Myocyte (in vitro differentiated cells): ENCODE measurements at places on chromosomes 2 and 18.

- DNase-seq, result no peak
These were observed 165.5 kb downstream of the TGIF1 start for GRCh38 chr18:3615374-3615985.

GRCh38 chr2:224999321-224999720, 42.9 kb downstream of the DOCK10 start:
- DNase-seq, result no peak

GRCh38 chr2:14881651-14882327, 249.3 kb downstream of the LRATD1 start:
- DNase-seq, result peak; percentile 1

- no peak for DNase-seq
These were observed 103.2 kb upstream of the WDR75 start for GRCh38 chr2:189338115-189338514.

- DNase-seq, result peak; percentile 56
These were observed 89.2 kb downstream of the ZBTB7C start for GRCh38 chr18:48319801-48320638.

DNA sequence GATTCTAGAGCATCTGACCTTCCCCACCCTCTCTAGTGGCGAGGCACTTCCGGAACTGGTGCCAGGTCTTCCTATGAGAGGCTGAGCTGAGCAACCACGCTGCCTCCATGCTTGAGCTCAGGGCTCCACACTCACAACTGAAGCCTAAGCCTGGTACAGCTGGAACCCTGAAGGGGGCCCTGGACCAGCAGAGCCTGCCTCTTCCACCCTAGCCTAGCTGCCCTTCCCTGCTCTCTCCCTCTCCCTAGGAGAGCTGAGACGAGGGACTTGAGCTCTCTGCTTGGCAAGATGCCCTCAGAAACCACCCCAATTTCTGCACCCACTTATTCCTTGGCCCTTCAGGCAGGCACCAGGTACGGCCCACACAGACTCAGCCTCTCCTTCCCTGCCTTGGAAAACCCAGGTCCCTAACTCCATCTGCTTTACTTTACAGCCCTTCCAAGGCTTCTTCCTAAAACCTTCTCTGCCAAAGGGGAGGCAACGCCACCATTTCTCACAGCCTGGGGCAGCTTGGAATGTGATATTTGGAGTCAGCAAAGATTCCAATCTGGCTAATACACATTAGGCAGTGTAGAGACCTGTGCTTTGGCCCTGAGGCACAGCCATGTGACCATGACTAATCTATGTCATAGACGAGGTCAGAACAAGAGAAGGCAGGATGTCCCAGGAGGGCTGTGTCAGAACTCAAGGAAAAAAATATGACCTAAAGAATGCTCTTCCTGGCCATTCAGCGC, 18.8 kb downstream of the COX7A2L start:
- peak; percentile 79 for DNase-seq

DNA sequence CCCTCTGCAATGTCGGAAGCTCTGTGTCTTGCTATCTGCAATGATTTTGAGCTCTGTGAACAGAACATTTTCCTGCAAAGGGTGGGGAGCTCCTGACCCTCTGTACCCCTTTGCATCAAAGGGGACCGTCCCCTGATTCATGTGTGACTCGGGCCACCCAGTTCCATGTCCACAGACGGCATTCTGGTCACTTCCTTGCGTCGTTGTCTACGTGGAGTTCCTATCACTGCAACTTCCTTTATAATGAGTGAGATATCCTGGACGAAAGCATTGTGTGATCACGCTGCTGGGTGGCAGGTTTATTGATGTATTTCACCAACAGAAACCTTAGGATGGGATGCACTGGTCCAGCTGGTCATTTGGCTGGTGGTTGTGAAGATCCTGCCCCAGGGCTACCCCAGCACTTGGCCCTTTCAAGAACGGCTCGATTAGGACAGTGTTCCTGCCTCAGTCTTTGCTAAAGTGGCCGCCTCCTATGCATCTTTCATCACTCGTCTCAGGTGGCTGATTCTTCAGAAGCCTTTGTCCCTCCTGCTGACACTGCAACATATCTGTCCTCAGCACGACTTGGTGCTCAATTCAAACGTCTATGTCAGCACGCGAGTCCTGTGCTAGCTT, 202.7 kb downstream of the ACKR3 start:
- DNase-seq, result no peak

GRCh38 chr2:176293334-176293733, 24.1 kb downstream of the MTX2 start:
- DNase-seq, result no peak

DNA sequence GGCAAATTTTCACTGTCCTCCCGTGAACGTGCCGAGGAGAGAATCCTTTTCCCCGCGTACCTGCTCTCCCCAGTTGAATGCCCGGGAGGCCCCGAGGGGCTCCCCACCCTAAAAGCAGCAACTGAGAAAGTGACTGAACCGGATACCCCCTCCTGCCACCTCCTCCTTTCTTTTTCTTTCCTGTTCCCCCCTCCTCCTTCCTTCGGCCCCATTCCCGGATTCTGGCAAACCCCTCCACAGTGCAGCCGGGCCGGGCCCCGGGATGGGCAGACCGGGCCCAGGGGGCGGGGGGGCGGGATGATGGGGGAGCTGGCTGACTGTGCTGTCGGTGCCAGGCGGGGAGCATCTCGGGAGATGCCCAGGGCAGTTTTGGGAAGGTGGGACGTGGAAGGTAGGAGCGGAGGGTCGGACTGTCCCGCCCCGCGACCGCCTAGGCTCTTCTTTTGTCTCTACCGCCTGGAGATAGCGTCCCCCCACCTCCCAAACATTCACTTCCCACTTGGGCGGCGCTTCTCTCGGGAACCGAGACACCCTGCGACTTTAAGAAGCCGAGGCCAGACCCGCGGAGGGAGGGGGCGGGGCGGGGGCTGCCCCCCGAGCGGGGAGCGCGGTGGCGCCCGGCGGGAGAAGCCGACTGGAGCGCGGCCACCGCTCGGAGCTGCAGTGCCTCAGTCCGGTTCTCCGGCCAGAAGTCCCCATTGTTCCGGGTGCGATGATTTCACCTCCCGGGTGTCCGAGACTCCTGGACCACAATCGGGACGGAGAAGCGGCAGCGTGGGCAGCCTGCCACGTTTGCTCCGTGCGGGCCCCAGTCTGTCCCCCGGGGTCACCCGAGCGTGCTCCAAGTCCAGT, 8.2 kb downstream of the DLX2 start:
- DNase-seq, result peak; percentile 73

DNA sequence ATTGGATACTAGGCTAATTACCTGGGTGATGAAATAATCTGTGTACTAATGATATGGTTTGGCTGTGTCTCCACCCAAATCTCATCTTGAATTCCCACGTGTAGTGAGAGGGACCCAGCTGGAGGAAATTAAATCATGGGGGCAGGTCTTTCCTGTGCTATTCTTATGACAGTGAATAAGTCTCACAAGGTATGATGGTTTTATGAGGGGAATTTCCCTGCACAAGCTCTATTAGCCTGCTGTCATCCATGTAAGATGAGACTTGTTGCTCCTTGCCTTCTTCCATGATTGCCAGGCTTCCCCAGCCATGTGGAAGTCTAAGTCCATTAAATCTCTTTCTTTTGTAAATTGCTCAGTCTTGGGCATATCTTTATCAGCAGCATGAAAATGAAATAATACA, 394.1 kb upstream of the SYT4 start:
- peak; percentile 42 for DNase-seq

- DNase-seq, result no peak
These were observed 74.4 kb downstream of the PLCL1 start for GRCh38 chr2:197878792-197879191.

DNA sequence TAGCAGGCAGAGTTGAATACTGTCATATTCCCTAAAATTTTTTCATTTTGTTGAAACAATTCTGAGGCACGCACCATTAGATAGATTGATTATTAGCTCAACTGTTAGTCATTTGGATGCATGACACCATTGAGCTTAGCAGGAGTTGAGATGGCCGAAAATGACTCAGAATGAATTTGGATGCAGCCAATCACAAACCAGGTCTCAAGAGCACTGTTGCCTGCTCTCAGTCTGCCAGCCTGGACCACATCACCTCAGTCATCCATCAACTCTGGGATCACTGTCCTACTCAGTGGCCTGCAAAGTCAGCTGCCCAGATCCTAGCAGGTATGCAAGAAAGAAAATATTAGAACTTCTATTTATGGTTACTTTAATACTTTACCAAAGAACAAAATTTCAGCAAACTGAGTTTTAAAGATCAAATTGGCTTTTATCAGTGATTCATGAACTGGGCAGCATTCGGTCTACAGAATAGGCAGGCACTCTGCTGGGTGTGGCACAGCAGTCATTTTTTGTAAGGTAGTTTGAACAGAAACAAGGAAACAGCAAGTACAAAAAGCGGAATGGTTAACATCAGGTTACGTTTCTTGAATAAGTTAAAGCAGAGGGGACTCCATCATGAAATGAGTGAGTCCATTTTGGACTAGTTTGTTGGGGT, 152.7 kb upstream of the ARHGAP28 start:
- DNase-seq, result no peak

DNA sequence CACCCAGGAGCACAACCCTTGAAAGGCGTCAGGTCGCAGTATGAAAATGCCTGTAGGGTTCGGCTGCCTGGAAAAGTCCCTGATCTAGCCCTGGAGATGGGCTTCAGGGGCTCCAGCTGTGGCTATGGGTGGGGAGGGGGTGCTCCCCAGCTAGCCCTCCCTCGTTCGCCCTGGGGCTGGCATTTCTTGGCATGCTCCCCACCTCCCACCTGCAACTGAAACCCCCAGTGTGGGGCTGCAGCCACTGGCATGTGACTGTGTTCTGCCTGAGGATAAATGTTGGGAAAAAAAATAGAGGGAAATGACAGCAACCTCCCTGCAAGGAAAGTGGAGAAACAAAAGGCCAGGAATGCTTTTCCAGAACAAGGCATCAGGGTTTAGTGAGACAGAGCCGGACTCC, 109.2 kb downstream of the COPS8 start:
- no peak for DNase-seq

DNA sequence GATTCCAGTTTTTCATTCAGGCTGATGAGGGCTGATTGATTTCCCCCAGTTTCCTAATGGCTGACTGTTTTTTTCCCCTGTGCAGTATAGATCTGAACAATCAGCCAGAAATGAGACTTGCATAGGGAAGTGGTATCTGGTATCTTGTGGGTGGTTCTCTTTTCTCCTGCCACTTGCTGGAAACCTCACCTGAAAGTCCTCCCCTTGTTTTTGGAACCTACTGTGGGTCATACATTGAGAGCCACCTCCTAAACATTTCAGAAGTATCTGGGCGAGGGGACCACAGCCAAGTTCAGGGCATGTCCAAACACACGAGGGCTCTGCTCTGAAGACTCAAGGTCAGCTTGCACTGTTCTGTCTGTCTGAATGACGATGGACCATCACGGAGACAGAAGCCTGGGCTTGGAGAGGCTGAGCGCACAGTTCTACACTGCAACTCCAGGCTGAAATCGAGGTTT, 19.3 kb downstream of the ALPK2 start:
- no peak for DNase-seq

DNA sequence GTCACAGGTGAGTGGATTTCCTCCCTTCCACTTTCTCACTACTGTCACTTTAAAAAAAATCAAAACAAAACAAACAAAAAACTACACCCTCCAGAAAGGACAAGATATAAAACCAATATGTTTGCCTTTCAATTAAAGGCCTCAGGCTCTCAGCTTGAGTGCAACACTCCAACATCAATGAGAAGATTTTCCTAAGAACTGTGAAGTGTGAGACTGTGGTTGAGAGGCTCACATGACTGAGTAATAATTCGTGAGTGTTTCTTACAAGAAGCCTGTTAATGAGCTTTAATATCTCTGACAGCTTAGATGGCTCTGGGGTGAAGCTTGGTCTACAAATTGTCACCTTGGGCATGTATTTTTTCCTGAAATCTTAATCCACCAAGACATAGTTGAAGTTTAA, 216.1 kb downstream of the ETAA1 start:
- DNase-seq, result no peak

DNA sequence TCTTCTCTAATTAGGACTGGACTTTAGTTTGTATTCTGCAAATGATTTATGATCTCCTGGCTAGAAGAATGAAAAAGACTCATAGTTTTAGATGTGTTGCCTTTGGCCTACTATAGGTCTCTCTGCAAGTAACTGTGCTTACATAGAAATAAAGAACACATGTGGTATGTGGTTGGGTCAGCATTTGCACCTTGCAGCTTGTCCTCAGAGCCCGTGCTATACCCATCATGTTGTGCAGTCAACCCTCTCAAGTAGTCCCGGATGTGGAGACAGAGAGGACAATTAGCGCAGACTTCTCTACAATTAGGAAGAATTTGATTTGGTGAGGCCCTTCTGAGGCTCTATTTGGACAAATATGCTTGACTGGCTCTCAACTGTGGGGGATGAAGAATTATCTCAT, 203.7 kb upstream of the ITGA4 start:
- DNase-seq, result no peak

DNA sequence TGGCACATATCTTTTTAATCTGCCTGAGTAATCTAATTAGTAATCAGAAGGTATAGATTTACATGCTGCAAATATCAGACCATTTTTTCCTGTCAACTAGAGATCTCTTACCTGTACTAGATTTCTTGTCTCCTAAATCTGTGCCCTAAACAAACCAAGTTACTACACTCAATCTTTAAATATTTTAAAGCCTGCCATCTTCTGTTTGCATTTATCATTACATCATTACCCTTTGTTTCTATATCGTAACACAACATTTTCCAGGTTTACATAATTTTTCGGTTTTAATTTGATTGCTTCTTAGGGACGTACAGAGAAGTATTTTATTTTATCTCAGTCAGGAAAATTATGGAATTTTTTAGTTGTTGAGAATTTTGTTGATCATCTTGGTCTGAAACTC, 25.7 kb downstream of the PSMA8 start:
- DNase-seq, result no peak

DNA sequence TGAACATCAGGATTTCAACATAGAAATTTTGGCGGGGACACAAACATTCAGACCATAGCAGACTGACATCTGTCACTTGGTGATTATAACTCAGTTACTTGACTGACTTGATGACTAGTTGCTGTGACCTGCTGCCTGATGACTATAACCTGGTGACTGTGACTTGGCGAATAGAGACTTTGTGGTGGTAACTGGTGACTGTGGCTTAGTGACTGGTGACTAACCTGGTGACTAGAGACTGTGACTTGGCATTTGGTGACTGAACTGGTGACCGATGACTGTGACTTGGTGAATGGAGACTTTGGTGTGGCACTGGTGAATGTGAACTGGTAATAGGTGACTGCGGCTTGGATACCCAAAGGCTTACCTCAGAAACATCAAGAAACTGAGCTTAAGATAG, 563.1 kb upstream of the FAM98A start:
- DNase-seq, result no peak

DNA sequence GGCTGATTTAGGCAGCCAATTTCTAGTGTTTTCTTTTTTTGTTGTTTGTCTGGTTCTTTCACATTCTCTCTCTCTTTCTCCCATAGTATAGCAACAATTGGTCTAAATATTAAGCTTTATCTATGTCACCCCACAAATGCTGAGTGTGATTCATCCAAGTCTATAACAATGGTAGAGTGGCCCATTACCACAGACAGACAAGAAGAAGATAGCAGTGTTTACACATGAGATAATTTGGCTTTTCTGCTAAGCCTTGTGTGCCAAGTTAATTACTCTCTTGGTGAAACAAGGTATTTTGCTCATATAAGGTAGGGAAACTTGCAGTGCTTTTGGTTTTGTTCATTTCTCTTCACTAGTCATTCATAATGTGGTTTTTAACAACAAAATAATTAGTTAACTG, 166.5 kb downstream of the SLC8A1 start:
- no peak for DNase-seq
